ENCODE measurements at places on chromosomes 11 and 22.

GRCh38 chr11:130043575-130043974, 26.1 kb upstream of the APLP2 start:
- DNase-seq: no peak

DNA sequence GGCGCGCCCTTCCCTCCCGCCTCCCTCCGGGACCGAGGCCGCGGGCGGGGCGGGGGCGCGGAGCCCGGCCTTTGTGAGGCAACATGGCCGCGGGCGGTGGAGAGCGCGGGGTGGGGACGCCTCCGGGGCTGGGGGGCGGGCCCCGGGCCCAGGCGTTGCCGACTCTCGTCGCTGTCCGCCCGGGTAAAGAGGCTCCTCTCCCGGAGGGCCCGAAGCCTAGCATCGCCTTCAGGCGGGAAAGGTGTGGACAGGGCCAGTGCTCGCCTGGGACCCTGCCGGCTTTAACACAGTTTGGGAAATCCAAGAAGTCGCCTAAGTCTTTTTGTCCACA, 369 bp downstream of the DGCR8 start:
- DNase-seq: peak; percentile 71

GRCh38 chr22:17775781-17776465, 1.7 kb upstream of the BID start:
- DNase-seq: no peak

DNA sequence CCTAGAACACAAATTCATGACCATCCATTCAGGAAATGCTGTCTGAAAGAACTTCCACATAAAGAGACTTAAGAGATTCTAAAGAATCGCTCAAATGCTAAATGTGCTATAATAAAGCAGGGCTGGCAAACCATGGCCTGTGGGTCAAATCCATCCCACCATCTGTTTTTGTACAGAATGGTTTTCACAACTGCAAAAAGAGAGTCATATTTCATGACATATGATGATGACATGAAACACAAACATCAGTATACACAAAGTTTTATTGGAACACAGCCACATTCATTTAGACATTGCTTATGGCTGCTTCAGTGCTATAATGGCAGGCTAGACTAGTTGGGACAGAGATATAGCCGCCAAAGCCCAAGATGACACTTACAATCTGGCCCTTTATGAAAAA, 85.1 kb downstream of the RRAS2 start:
- DNase-seq: no peak

- no peak for DNase-seq
These were observed 475.5 kb downstream of the TBC1D22A start for GRCh38 chr22:47237890-47238480.

GRCh38 chr11:2289859-2290258, 11.9 kb downstream of the C11orf21 start:
- peak; percentile 0 for DNase-seq

DNA sequence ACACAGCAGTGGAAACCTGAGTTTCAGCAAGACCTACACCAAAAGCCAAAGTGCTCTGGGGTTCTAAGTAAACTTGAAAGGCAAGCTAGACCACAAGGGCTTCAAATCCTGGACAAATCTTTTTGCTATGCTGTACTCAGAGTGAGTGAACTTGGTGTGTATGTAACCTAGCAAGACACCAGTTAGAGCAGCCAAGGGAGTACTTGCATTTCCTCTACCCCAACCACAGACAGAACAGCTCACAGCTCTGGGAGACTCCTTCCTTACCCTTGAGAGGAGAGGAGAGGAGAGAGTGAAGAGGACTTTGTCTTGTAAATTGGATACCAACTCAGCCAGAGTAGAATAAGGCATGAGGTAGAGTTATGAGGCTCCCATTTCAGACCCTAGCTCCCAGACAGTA, 71.4 kb downstream of the CTSC start:
- DNase-seq: no peak

DNA sequence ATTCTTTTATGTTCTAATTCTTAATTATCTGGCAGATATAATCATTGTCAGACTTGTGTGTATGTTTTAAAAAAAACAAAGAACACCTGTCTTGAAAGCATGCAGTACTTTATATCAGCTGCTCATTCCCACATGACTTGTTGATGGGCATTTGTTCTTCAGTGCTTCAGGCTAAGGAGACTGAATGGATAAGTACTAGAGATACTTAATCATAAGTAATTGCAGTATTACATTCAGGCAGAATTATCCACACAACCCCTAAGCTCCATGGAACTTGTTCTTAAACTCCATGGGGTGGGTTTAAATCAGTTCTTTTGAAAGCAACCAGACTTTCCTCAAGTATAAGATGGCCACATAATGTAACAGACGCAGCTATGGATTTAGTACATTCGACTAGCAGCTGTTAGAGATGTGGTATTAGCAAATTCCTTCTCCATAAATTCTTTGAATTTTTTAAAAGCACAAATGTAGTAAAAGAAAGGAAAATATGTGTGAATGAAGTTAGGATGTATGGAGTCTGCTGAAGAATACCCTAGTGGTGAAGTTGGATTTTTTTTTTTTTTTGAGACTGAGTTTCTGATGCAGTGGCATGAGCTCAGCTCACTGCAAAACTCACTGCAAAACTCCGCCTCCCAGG, 3.0 kb downstream of the JAM3 start:
- DNase-seq: no peak
